ENCODE measurements at places on chromosomes 1 and 21. TPM values are rescaled to one million over a fixed set of nuclear protein-coding genes. Genes with fewer than 3 reads are reported as not detected.

The CTPS1 gene
- total RNA-seq, result 25.6 TPM

The TMEM52 gene
- total RNA-seq, result 1.3 TPM

The SLAMF9 gene
- total RNA-seq, result not detected

The CFAP107 gene
- total RNA-seq, result not detected

The OPRD1 gene
- total RNA-seq, result not detected

The IFI44 gene
- 3.7 TPM for total RNA-seq

The FGR gene
- under 0.01 TPM for total RNA-seq

The HLX gene
- total RNA-seq, result 8.9 TPM

The VSIG8 gene
- not detected for total RNA-seq

The DNAH14 gene
- total RNA-seq, result 7.6 TPM

The KCNA3 gene
- 0.45 TPM for total RNA-seq

The MYBPH gene
- not detected for total RNA-seq

The PPP2R5A gene
- total RNA-seq, result 17.1 TPM

The CTXND2 gene
- total RNA-seq, result not detected

The ADAM30 gene
- total RNA-seq, result not detected

The LAMB3 gene
- total RNA-seq, result 4.9 TPM

The RGS1 gene
- not detected for total RNA-seq

The SPRR2B gene
- not detected for total RNA-seq

The HES4 gene
- 5.5 TPM for total RNA-seq

The COL9A2 gene
- 4.9 TPM for total RNA-seq

The CLDN17 gene
- total RNA-seq, result not detected

The SPATA46 gene
- total RNA-seq, result not detected

The C1orf185 gene
- not detected for total RNA-seq

The ZRANB2 gene
- total RNA-seq, result 30.9 TPM

The SUMO3 gene
- total RNA-seq, result 84.1 TPM

The SPATA21 gene
- not detected for total RNA-seq

The CADM3 gene
- under 0.01 TPM for total RNA-seq

The PDC gene
- total RNA-seq, result not detected

The AUNIP gene
- 9.1 TPM for total RNA-seq

The SETDB1 gene
- 18.8 TPM for total RNA-seq

The FAM163A gene
- not detected for total RNA-seq

The CIART gene
- 0.74 TPM for total RNA-seq

The CCDC181 gene
- 2.9 TPM for total RNA-seq

The RHD gene
- not detected for total RNA-seq

The UMODL1 gene
- total RNA-seq, result not detected

The ZNF648 gene
- not detected for total RNA-seq

The SLFNL1 gene
- total RNA-seq, result under 0.01 TPM

The CXADR gene
- 2.1 TPM for total RNA-seq

The TMEM125 gene
- total RNA-seq, result not detected

The PTCH2 gene
- total RNA-seq, result under 0.01 TPM

The SH2D2A gene
- 0.34 TPM for total RNA-seq

The ALX3 gene
- total RNA-seq, result not detected

The ARHGAP30 gene
- not detected for total RNA-seq

The ZBTB37 gene
- 1.2 TPM for total RNA-seq

The ANKRD34A gene
- 0.59 TPM for total RNA-seq

The CTH gene
- total RNA-seq, result 9.2 TPM

The ZC3H12A gene
- 6.1 TPM for total RNA-seq

Measured in bronchus fibroblast of lung (primary cell).